HFF-Myc (cell line): ENCODE measurements at places on chromosomes 6 and 20.

GRCh38 chr6:46410334-46410953 is 80.8 kb downstream of the RCAN2 start:
- DNase-seq, result no peak

DNA sequence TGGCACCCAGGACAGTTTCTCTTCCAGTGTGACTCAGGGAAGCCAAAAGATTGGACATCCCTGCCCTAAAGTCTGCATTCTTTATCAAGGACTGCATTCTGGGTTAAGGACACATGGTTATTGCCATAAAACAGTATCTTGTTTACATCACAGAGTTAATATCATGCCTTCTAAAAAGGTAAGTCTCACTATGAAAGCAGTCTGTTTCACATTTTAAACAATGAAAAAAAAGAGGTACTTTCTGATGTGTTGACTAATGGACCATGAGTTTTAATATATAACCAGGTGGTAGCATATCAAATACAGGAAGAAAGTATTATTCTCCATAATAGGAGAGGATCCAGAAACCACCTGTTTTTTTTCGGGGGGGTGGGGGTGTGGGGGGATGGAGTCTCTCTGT is 93.7 kb downstream of the TIAM2 start:
- no peak for DNase-seq

DNA sequence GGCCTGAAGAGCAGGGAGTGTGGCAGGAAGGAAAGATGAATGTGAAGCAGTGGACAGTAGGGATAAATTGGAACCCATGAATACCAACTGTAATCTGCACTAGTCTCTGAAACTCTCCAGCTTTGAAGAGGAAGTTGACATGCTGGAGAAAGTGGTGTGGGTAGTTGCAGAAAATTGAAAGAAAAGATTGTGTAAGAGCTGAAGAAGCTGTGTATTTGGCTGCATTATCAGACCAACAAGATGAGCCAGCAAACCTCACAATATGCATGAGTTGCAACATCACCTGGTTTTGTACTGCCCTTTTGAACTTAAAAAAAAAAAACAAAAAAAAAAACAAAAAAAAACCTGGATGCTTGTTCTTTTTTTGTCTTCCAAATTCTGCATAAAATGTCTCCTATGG is 921.9 kb upstream of the EYS start:
- no peak for DNase-seq

DNA sequence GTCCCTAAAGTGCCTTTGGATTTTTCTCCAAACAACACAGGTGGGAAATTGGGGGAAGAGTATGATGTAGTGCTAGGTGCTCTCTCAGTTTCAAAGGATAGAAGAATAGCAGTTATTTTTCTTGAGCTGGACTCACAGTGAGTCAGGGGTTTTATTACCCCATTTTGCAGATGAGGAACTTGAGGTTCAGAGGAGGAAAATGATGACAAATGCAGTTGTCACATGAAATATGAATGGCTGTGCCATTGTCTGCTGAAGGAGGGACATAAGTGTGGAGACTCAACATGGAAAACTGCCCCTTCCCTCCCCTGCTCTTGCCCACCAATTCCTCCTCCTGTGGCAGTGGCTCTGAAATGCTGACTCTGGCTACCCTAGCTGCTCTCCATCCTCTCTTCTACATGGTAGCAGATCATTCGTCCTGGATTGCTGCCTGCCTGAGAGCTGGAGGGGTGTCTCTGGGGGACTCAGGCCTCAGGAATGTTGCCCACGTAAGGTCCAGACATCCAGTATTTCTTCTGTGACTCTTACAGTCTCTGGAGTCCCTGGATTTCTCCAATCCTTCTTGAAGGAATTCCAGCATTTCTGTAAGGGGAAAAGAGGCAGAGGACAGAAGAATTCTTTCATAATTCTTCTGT is 37.6 kb upstream of the EPB41L1 start:
- DNase-seq, result no peak

- DNase-seq, result no peak
Observed at GRCh38 chr20:38158701-38159351, 6.2 kb downstream of the TGM2 start.

DNA sequence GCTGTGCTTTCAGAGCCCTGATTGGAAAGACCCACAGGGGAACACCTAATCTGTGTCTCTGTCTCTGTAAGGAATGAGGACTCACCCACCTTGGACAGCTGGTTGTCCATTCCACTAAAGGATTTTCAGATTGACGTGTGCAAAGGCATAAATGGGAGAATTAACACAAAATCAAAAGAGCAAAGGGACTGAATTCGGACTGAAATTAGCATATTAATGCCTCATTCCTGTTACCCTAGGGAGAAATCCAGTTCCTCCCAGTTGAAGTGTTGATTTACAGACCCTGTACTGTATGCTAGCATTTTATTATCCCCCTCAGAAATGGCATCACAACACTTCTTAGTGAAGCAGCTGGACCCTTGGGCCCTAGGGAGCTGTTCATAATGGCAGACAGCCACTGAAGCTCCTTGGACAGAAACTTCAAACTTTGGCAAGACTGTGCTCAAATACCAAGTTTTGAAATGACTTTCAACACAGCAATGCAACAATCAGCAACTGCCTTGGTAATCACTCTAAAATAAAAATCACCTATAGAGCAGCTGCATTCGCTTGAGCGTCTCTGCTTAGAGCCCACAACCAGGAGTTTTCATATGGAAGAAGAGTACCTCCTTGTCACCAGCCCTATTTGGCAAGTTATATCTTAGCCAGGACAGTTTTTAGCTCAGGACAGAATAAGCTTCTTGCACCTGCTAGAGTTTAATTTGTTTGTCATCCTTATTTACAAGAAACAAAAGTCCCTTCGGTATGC is 118.1 kb downstream of the TRDN start:
- no peak for DNase-seq

DNA sequence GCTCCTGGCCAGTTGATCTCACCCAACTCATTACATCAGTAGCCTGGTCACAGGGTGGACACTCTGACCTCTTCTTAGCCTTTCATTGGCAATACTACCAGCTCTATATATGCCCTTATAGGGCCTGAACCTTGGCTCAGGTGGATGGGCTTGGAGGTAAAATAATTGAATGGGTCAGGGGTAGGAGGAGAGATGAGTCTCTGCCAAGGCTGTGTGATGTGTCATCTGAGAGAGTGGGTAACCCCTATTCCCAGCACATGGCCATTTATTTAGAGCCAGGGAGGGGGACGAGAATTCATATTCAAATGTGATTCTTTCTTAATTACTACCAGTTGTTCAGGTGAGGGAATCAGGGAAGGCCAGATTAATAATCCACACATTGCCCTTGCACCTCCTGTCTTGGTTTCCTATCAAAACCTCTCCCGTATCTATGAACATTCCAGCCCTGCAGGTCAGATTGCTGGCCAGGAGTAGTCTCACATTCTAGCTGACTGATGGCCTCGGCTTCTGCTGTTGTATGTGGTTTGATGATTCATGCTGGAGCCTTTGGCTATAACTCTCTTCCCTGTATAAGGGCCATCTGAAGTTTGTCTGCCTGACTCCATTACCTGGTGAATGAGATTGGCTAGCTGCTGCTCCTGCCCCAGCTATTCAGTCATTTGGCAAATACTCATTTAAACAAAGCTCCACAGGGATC is 13.4 kb downstream of the C20orf173 start:
- DNase-seq, result peak; percentile 33

GRCh38 chr6:142387997-142388815 is 86.4 kb downstream of the ADGRG6 start:
- DNase-seq, result no peak

DNA sequence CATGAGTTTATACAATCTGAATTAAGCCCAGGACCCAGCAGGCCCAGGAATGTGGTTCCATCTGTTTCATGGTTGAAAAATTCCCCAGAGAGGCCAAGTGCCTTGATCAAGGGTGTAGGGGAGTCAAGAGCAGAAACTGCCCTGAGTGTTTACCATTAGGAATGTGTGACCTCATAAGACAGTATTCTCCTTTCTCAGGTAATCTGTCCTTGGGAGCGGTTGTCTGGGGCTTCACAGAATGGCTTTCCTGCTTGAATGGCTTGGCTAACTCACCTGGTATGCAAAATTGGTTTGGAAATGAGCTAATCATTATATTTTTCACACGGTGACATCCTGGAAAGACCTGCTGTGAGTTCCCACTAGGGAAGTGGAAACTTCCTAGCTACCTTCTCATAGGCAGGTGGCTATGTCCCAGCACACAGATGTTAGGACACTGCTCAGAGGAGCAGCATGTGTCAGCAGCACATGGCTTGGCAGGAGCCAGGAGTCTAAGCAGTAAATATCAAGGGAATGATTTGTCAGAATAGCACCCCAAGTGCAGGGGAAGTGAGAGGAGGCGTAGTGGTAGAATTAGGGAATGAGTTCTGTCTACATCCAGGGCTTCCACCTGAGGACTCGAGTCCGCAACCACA is 17.7 kb downstream of the CLIC5 start:
- no peak for DNase-seq

- DNase-seq, result no peak
Observed at GRCh38 chr6:107489636-107490565, at the start of gene SOBP. TSS of gene SOBP (plus strand) at chr6:107490117. CDS start at chr6:107490617, 500 bp downstream.

GRCh38 chr20:859751-860231 is 26.3 kb downstream of the FAM110A start:
- no peak for DNase-seq

GRCh38 chr20:63794614-63795013 is 36.5 kb downstream of the ZBTB46 start:
- no peak for DNase-seq

DNA sequence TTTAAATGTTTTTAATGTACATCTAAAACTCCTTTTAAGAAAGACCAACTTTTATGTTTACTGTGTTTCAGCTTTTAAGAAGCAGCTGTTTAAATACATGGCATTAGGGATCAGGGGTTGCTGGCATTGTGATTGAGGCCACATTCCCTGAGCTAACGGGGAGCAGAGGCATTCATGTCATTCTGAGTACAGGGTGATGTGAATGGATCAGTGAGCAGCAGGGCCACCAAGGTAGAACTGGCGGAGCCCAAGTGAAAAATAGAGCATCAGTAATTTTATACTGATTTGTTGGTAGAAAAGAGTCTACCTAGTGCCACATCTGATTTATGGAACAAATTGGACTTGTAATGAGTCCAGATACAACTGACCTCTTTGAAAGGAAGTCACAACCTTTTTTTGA is 467.3 kb downstream of the ADGRB3 start:
- DNase-seq, result no peak

GRCh38 chr6:85580878-85581267 is 12.8 kb downstream of the SNX14 start:
- DNase-seq, result no peak

DNA sequence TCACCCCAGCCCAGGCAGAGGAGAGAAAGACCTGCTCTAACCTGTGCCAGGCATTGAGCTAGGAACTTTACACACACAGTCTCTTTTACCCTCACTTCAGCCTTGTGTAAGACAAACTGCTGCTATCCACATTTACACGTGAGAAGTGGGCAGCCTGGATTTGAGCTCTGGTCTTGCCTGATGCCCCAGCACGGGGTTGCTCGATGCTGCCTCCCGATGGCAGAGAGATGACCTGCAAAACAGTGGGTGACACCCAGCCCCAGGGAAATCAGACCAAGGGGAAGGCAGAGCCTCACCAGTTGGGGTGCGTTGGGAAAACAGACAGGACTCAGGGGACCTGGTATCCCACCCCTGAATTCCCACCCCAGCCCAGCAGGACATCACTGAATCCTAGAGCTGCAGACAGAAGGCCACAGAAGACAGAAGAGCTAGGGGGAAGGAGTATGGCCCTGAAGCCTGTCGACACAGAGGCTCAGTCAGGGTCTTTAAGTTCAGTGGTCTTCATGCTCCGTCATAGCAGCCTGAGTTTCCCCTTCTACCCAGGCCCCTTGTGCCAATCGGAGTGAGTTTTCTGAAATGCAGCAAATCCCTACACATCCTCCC is 990 bp downstream of the BPI start:
- DNase-seq, result no peak

DNA sequence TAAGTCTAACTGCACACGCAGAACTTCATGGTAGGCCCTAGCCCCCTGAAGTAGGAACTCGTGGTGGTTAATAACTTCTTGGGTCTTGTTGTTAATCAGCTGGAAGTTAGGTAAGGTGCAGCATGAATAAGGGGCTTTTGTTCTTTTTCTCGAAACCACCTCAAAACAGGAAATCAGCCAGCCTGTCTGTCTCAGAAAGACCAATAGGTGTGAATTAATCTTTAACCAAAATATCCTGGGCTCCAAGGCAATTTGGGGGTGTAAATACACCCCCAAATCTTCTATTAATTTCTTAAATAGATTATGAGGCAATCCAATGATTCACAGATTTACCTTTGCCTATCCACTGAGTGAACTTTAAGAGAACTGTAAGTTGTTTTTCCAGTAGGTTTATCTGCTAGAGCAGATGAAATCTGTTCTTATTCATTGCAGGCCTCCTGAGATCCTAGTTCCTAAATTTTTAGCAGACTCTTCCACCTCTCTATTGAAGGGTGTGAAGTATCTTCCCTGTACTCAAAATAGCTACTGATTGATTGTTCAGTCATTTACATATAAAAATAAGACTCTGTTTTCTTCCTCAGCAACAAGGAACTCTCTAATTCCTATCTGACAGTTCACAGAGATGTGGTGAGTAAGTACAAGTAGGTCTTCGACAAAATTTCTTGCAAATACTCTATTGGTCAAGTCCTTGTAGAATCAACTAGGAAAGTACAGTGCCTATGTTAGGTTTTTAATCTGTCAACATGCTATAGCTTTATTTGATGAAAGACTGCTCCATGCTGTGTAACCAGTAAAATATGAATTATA is 427.1 kb upstream of the NOX3 start:
- no peak for DNase-seq

- no peak for DNase-seq
Observed at GRCh38 chr6:56037601-56038000, 162.2 kb upstream of the BMP5 start.

GRCh38 chr20:60036746-60037499 is 78.7 kb downstream of the CDH26 start:
- no peak for DNase-seq

- peak; percentile 36 for DNase-seq
Observed at GRCh38 chr20:48787861-48788375, 39.9 kb downstream of the PREX1 start.

- DNase-seq, result no peak
Observed at GRCh38 chr6:105892577-105893262, 193.4 kb upstream of the PRDM1 start.

DNA sequence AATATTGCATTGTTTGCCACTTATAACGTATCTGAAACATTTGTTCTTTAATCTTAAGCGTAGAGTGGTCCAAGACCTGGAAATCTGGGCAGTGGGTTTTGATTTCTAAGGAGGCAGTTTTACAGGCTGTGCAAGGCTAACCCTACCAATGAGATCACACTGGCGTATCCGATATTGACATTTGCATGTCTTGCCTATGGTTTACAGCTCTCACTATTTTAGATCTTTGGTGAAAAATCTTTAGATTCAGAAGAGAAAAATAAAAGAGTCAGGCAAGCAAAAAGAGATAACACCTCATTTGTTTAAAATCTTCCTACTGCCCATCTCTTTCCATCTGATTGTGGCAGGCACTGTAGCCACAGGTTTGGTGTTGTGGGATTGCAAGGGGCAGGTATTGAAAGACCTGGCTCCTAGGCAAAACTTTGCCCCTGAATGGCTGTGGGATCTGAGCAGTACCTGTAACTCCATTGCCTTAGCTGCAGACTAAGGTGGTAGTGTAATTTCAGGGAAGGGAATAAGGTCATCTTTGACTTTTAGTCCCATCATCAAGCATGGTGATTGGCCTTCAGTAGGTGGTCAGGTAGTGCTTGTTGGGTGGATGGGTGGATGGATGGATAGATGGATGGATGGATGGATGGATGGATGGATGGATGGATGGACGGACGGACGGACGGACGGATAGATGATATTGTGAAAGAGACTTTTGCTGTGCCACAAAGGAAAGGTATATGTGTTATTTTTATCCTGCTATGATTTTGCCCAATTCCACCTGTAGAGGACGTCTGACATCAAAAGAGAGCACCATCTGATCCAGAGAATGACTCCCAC is 1.9 kb downstream of the TNFAIP3 start:
- no peak for DNase-seq

- no peak for DNase-seq
Observed at GRCh38 chr6:3383525-3383924, 73.3 kb downstream of the SLC22A23 start.
